ENCODE measurements at places on chromosomes 6 and 20.
A peak's percentile ranks its signal among the peaks of the same experiment; 100 is the strongest.

- DNase-seq = no peak
Measured at GRCh38 chr6:41757931-41758640, 10.9 kb upstream of the PGC start.

- DNase-seq = peak; percentile 89
Measured at GRCh38 chr20:47150403-47151152, 205.9 kb downstream of the ZMYND8 start.

DNA sequence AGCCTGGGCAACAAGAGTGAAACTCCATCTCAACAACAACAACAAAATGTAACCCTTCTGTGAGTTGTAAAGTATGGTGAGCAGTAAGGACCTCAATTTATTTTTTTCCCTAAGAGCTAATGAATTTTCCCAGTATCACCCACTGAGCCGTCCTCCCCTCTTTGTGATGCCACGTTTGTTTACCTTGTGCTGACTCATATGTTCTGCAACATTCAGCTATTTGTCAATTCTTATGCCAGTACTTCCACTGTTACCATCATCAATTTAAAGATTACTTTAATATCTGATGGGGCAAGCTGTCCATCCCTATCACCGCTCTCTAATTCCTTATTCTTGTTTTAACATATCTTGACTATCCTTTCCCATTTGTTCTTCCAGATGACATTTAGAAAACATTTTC lies 37.5 kb downstream of the MAK start:
- no peak for DNase-seq

GRCh38 chr6:29887819-29888776 lies 54.2 kb upstream of the HLA-A start:
- peak; percentile 62 for DNase-seq

DNA sequence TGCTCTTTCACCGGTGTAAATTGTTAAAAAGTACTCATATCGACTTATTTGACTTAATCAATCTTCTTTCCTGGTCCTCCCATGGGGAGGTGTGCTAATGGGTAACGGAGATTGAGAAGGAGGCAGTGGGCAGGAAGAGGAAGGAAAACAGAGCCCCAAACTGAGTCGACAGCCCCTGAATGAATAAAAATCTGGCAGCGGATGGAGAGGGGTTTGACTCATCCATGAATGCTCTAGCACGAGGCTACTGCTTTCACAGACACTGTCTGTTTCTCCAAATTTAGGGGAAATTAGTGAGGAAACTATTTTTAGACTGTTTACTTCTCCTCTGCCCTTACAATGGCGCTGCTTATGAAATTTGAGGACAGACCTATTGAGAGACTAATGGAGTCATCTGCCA lies 142.2 kb upstream of the ATXN1 start:
- DNase-seq = no peak

- peak; percentile 55 for DNase-seq
Measured at GRCh38 chr6:36599791-36600209, 5.6 kb downstream of the SRSF3 start.

- DNase-seq = no peak
Measured at GRCh38 chr20:1845163-1845523, 50.1 kb upstream of the SIRPA start.

Measured in iPS-NIHi11 (cell line).